ENCODE measurements at places on chromosomes 6 and 20.

DNA sequence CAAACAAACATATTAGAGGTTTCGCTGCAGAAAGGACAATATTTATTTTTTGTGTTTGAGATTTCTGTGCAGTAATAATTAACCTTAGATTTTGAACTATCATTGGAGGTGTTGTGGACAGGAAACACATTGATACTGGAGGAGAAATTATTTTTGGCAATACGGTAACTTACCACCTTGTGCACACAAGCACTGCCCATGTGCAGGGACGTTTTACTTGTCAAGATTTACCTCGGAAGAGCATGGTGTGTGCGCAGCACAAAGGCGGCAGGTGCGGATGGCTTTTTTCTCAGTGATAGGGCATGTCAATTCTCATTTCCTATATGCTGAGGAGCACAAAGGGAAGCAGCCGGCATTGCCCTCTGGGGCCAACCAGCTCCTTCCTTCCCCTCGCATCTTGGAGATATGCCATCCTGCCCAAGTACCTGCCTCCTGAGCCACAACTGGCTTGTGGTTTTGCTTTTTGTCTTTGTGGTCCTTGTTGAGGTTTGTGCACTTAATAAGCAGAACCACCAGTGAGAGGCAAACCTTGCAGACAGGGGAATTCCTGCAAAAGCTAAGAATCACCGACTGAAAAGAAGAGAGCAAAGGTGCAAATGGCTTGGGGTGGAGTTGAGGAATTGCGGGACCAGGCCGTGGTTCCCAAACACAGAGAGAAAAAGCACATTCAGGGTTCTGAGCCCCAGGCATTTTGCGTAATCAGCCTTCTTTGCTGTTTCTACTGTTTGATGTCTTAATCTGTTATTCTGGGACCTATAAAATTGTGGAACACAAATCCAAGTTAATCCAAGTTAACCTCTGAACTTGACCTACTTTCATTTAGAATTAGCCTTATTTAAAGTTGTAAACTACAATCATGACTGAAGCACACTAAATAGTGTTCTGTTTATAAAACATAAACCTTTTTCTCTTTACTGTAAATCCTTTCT lies 21.9 kb downstream of the SAMD5 start:
- no peak for DNase-seq

GRCh38 chr20:49037962-49038387 lies 8.1 kb upstream of the CSE1L start:
- DNase-seq: peak; percentile 42

GRCh38 chr20:10622657-10623418 lies 51.0 kb downstream of the JAG1 start:
- no peak for DNase-seq

DNA sequence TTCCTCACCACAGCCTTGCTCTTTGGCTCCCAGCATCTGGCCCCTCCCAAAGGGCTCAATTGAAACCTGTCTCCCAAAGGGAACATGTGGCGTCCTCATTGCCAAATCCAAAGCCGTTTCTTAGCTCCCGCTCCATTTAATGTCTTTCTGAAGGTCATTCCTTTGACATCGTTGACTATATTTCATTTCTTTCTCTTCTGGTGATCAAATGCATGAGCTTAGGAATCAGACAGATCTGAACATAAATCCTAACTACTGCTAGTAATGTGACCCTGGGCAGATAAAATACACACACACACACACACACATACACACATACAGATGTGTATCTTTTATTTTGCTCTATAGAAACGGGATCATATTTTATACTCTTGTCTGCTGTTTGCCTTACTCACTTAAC lies 964.7 kb upstream of the FLRT3 start:
- DNase-seq: no peak

DNA sequence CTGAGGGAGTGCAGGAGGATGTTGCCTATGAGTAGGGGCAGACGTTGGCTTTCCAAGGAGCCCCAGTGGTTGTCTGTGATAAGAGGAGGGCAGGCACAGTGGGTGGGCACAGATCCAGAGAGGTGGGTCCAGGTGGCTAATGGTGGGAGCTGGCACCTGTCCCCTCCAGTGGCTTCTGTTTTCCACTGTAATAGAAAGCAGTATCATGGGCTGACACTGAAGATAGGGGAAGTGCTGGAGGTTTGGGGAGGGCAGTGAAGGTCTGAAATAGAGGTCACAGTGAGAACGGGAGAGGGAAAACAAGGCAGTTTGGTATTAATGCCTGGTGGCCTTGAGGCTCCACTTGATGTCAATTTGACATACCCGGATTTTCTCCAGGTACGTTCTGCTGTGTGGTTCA lies 10.5 kb upstream of the TXNDC5 start:
- DNase-seq: no peak

- no peak for DNase-seq
These were observed 41.9 kb downstream of the MTRES1 start for GRCh38 chr6:107069631-107070548.

DNA sequence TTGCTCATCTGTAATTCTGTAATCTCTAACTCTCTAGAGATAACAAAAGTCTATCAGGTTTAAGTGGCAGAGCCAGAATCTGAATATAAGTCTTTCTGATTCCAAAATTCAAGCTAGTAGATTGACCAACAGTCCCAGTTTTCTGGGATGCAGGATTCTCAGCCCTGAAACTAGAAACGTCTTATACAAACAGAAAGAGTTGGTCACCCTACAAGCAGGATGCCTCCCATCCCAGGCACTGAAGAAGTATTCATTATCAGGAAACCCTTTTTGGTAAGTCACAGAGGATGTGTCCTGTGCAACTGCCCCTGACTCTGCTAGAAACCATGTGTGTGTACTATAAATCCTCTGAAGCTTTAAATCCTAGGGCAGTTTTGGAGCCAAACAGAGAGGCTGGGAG lies 135.0 kb downstream of the CARMIL1 start:
- no peak for DNase-seq

DNA sequence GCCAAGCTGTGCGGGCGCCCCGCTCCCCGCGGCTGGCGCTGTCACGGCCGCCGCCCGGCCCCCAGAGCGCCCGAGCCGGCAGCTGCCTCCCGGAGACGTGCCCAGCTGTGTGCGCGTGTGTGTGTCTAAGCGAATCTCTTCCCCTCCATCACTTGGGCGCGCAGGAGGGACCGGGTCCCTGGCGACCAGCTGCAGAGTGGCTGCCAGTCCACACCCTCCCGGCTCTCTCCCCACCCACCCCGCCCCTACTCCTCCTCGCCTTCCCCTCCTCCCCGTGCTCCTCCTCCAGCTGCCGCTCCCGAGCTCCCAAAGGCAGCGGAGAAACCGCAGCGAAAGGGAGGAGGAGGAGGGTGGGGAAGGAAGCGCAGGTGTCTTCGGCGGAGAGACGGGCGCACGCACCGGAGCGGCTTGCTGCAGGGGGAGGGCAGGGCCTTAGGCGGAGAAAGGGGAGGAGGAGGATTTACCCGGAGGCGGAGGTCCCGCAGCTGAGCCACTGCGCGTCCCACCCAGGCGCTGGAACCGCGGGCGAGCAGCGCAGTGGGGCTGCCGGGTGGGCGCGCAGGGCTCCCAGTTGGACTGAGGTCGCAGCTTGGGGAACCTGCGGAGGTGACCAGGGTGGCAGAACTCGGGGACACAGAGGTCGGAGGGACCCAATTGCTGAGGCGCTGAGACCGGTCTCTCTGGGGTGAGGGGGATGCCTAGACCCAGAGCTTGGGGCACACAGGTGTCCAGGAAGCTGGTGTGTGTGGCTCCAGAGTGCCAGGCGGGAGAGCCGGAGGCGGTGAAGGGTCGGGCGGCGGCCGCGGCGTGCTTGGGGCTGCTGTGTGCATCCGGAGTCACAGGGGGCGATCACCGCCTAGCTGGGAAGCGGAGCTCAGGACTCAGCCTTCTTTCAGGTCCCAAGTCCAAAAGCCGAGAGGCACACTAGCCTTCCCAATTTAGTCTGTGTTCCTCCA lies at the start of gene HS3ST5:
TSS of gene HS3ST5 (minus strand) at position 198 of the 956 bp plus-strand sequence. CDS start 280,178 bp downstream, outside the sequence.
- DNase-seq: no peak

GRCh38 chr20:50099113-50099512 lies 13.8 kb downstream of the UBE2V1 start:
- no peak for DNase-seq

- no peak for DNase-seq
These were observed 4.8 kb downstream of the CST3 start for GRCh38 chr20:23632711-23633573.

GRCh38 chr20:22437354-22437753 lies 147.0 kb downstream of the FOXA2 start:
- DNase-seq: no peak

DNA sequence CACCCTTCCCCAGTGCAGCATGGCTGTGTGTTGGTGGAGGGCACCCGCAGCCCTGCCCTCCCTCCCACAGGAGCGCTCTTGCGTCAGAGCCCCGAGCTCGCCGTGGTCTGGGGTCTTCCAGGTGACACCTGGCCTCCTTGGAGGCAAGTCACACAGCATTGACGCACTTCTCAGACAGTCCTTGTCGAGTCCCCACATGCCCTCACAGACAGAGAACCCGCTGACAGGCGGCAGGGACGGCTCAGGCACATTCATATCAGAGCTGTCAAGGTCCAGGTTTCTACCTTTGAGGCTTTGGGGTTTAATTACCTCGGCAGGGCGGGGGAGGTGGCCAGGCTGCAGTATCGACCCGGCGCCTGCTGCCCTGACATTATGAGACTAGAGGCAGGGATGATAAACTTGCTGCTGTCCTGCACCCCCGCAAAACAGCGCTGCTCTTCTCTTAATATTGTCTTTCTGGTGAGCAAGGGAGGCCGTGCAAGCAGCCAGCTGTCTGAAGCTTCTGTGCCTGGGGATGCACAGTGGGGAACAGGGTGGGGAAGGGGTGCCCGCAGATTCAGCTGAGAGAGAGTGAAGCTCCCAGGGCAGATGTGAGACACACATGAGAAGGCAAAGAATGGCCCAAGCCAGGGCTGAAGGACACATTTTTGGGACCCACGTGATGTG lies 4.7 kb downstream of the NPEPL1 start:
- no peak for DNase-seq

GRCh38 chr20:45408646-45409213 lies 641 bp downstream of the DBNDD2 start:
- no peak for DNase-seq

DNA sequence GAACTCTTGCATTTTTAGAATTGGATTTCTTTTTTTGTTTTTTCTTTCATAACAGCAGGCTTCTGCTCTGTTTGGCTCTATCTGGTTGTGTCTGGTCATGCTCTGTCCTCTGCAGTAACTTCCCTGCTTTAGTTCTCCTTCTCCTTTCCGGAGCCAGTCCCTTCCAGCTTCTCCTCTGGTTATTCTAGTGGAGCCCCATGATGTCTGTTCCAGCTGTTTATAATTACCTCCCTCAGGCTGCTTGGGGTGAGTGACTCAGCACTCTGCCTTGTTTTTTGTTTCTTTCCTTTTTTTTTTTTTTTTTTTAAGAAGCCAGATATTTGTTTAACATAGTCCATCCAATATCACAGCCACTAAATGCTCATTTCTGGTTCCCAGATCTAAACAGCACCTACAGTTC lies 409.6 kb downstream of the MAFB start:
- no peak for DNase-seq

GRCh38 chr6:71902261-71902660 lies 15.9 kb downstream of the RIMS1 start:
- no peak for DNase-seq

GRCh38 chr20:33005908-33006775 lies 1.4 kb upstream of the BPIFB2 start:
- DNase-seq: no peak

- DNase-seq: no peak
These were observed 275.9 kb upstream of the CDH4 start for GRCh38 chr20:60976139-60976538.

GRCh38 chr6:29875257-29875656 lies 47.6 kb downstream of the HLA-G start:
- DNase-seq: no peak

GRCh38 chr20:59693587-59693986 lies 89.2 kb downstream of the PHACTR3 start:
- DNase-seq: no peak

DNA sequence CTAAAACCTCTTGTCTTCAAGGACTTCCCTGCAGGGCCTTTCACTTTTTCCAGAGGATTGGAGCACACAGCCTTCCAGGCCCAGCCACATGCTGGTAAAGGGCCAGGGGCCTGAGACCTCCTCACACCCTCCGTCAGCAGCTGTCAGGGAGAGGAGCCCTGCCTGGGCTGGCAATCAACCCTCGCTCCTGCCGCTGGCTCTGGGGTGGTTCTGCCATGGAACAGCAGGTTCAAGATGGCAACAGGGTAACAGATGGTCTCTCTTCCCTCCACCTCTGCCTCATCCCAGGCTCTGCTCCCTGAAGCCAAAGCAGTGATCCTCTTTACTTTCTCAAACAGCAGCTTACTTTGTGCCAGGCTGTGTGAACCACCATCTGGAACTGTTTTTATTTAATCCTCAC lies 23.8 kb downstream of the PCNA start:
- no peak for DNase-seq

DNA sequence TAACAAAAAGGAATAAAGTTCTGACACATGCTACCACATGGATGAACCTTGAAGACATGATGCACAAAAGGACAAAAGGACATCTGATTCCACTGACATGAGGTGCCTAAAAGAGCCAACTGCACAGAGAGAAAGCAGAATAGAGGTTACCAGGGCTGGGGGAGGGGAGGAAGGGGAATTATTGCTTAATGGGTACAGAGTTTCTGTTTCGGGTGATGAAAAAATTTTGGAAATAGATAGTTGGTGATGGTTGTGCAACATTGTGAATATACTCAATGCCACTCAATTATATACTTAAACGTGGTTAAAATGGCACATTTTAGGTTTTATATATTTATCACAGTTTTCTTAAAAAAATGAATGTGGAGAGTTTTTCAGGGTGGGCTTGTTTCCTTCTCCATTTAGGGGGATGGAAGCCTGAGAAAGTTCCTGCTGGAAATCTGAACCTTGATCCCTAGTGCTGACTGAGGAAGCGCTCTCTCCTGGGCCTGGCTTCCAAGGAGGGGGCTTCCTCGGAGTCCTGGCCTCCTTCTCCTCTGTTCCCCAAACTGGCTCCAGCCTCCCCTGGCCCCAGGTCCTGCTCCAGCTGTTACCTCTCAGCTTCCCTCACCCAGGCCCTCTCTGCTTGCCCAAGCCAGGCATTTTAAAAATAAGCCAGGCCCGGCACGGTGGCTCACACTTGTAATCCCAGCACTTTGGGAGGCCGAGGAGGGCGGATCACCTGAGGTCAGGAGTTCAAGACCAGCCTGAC lies 79.2 kb downstream of the NOL4L start:
- DNase-seq: no peak

GRCh38 chr20:869606-870005 lies 36.1 kb downstream of the FAM110A start:
- no peak for DNase-seq

DNA sequence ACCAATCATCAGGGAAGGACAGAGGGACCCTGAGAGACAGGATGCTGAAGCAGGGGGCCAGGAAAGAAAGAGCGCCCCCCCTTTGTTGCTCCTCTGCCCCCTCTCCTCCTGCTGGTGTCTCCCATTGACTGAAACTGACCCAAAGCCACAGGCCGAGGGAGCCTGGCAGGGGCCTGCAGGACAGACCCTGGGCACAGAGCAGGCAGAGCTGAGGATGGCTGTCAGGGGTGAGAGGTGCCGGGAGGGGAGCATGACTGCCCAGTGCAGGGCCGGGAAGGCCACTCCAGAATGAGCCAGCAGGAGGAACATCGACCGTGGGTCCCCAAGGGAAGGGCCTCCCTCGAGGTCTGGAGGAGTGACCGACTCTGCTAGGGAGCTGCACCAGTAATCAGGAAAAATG lies 427.8 kb downstream of the PREX1 start:
- DNase-seq: no peak

GRCh38 chr6:24761193-24761835 lies 13.4 kb upstream of the GMNN start:
- DNase-seq: no peak
